Activated T-cell treated with anti-CD3 and anti-CD28 coated beads, Interleukin-2, amount 50 U/mL, for 72 hours (primary cell): ENCODE measurements at places on chromosomes 7 and 10. TPM values are rescaled to one million over a fixed set of nuclear protein-coding genes. Genes with fewer than 3 reads are reported as not detected.
A peak's percentile ranks its signal among the peaks of the same experiment; 100 is the strongest.

TSPAN12 gene
- 0.19 TPM for total RNA-seq

IFIT5 gene
- total RNA-seq: 10.2 TPM

BNIP3 gene
- total RNA-seq: 31.3 TPM

BAG3 gene
- total RNA-seq: 16.4 TPM

ASZ1 gene
- total RNA-seq: not detected

LIPK gene
- not detected for total RNA-seq

DNA sequence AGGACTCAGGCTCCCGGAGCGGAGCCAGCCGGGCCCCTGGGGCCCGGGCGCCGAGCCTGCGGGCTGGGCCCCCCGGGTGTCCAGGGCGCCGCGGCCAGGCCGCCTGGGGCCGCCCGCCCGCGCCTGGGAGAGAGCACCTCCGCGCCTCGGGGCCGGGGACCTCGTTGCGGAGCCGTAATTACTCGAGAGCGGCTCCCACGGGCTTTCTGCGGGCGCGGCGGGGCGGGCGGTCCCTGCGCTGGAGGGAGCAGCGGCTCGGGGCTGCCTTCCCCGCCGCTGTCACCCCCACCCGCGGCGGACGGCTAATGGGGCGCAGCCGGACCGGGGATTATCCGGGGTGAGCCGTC, 1.5 kb downstream of the GNB2 start:
- H3K27me3 ChIP-seq: no peaks in the 10 kb centered on the region
- peak; percentile 48 for DNase-seq
- no peak overlapping the region for H3K27ac ChIP-seq
- H3K36me3 ChIP-seq: peaks cover 12% of the 10 kb centered on the region

DNA sequence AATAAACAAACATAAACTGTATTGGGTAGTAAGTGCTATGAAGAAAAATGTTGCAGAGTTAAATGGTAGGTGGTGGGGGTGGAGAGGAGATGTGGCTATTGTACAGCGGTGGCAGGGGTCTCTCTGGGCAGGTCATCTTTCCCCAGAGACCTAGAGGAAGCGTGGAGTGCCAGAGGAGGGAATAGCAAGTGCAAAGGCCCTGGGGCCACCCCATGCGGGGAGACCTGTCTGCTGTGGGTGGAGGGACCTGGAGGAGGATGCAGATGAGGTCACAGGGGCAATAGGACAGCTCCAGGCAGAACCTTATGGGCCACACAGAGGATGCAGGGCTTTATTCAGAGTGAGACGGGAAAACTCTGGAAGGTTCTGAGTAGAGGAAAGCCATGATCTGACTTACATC, 47.5 kb downstream of the DLG5 start:
- no peak overlapping the region for H3K27ac ChIP-seq
- peaks cover 17% of the 10 kb centered on the region for H3K4me1 ChIP-seq
- H3K36me3 ChIP-seq: no peaks in the 10 kb centered on the region
- H3K27me3 ChIP-seq: peaks cover 9% of the 10 kb centered on the region

GRCh38 chr7:81638198-81638597, 131.6 kb downstream of the HGF start:
- H3K27ac ChIP-seq: no peak overlapping the region
- H3K27me3 ChIP-seq: no peaks in the 10 kb centered on the region
- no peak for DNase-seq
- H3K4me3 ChIP-seq: no peak overlapping the region

GRCh38 chr10:24446739-24447138, 237.8 kb downstream of the KIAA1217 start:
- no peak overlapping the region for H3K27ac ChIP-seq
- DNase-seq: no peak
- H3K4me3 ChIP-seq: no peak overlapping the region
- peaks cover 38% of the 10 kb centered on the region for H3K27me3 ChIP-seq
- no peaks in the 10 kb centered on the region for H3K36me3 ChIP-seq

DNA sequence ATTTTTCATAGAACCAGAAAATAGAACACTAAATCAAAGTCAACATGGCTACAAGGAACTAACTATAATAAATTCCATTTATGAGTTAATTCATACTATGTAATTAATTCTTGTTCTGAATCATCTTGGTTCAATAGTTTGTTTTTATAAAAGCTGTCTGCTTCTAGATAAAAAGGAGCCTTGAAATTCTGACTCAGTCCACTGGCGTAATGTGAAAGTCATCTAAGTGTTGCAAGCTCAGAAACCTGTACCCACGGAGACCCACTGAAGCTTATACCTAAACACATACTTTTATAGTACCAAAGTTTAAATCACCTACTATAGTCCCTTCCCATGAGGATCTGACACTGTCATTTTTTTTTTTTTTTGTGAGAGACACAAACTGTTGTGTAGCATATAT, 489.4 kb downstream of the SEMA3D start:
- no peak for DNase-seq
- H3K4me1 ChIP-seq: no peaks in the 10 kb centered on the region
- no peaks in the 10 kb centered on the region for H3K36me3 ChIP-seq
- no peaks in the 10 kb centered on the region for H3K27me3 ChIP-seq
- H3K4me3 ChIP-seq: no peak overlapping the region

GRCh38 chr7:2530071-2530987, 10.8 kb downstream of the LFNG start:
- H3K27me3 ChIP-seq: no peaks in the 10 kb centered on the region
- H3K36me3 ChIP-seq: no peaks in the 10 kb centered on the region
- H3K4me3 ChIP-seq: peak overlapping the region; percentile 86
- H3K27ac ChIP-seq: peak overlapping the region; percentile 92
- peaks cover 48% of the 10 kb centered on the region for H3K4me1 ChIP-seq
- peak; percentile 80 for DNase-seq

GRCh38 chr7:117269417-117269816, 53.4 kb downstream of the WNT2 start:
- peaks cover 9% of the 10 kb centered on the region for H3K4me1 ChIP-seq
- peak; percentile 7 for DNase-seq
- peaks cover 2% of the 10 kb centered on the region for H3K36me3 ChIP-seq
- peaks cover 39% of the 10 kb centered on the region for H3K27me3 ChIP-seq
- no peak overlapping the region for H3K4me3 ChIP-seq

DNA sequence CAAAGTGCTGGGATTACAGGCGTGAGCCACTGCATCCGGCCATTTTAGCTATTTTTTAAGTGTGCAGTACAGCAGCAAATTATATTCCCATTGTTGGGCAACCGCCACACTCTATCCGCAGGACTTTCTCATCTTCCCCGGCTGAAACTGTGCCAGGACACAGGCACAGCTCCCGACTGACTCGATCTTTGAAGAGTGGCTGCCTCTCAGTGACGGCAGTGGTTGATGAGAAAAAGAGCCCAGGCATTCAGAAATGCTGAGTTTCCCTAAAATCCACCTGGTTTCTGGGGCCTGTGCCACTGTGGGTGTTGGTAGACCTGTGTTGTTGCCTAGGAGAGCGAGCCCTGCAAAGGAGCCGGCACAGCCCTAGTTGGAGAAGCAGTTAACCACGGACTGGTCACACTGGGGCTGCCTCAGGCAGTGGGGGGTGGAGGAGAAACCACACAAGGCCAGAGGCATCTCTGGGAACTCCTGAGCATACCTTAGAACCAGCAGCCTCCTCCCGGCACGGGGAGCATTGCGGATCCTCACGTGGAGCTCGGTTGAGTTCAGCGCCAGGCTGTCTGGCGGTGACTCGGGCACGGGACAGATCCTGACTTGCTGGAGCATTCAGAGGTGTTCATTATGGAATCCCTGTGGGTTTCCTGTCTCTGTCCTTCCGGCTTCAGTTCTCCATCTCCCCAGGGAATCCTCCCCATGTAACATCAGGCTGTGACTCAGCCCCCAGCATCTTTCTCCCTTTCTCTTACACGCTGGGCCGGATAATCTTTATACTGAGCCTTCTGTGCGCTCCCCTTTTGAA, 16.2 kb downstream of the PFKFB3 start:
- no peak overlapping the region for H3K27ac ChIP-seq
- H3K4me1 ChIP-seq: no peaks in the 10 kb centered on the region
- peaks cover 13% of the 10 kb centered on the region for H3K36me3 ChIP-seq
- H3K4me3 ChIP-seq: no peak overlapping the region

GRCh38 chr7:70556761-70557160, 575.2 kb upstream of the GALNT17 start:
- no peak overlapping the region for H3K4me3 ChIP-seq
- DNase-seq: no peak
- peaks cover 4% of the 10 kb centered on the region for H3K36me3 ChIP-seq
- no peaks in the 10 kb centered on the region for H3K4me1 ChIP-seq
- H3K27me3 ChIP-seq: no peaks in the 10 kb centered on the region

DNA sequence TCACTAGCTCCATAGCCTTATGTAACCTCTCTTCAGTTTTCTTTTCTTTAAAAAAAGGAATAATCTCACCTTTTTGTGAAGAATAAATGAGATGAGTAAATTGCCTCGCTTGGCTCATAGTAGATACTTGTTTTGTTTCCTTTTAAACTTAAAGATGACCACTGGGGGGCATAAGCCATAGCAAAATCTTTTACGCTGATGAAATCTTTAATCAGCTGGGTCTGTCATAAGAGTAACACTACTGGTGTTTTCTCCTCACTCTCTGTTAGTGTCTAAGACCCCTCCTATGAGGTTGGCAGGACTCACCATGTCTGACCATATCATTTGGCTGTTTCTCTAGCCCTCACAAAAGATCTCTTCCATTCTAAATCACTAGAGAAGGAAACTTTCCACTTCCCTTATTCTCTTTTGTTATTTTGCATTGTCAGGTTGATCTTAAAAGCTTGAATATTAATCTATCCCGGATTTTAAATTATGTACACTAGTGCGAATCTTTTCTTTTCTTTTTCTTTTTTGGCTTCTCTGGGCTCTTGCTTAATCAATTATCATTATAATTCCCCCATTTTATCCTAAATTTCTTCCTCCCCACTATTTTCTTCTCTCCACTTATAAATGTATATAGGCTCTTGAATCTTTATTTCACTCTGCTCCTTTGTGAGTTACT, 12.5 kb downstream of the STAG3 start:
- DNase-seq: no peak
- peaks cover 43% of the 10 kb centered on the region for H3K4me1 ChIP-seq
- H3K36me3 ChIP-seq: peaks cover 7% of the 10 kb centered on the region
- H3K4me3 ChIP-seq: no peak overlapping the region
- H3K27me3 ChIP-seq: no peaks in the 10 kb centered on the region

- H3K27me3 ChIP-seq: no peaks in the 10 kb centered on the region
- no peak overlapping the region for H3K27ac ChIP-seq
- DNase-seq: no peak
Measured at GRCh38 chr10:5532618-5533097, 7.9 kb downstream of the CALML3 start.

- peaks cover 7% of the 10 kb centered on the region for H3K4me1 ChIP-seq
- peaks cover 5% of the 10 kb centered on the region for H3K36me3 ChIP-seq
- H3K4me3 ChIP-seq: no peak overlapping the region
- H3K27ac ChIP-seq: no peak overlapping the region
- H3K27me3 ChIP-seq: no peaks in the 10 kb centered on the region
- no peak for DNase-seq
Measured at GRCh38 chr7:124909808-124910207, 19.8 kb downstream of the POT1 start.

DNA sequence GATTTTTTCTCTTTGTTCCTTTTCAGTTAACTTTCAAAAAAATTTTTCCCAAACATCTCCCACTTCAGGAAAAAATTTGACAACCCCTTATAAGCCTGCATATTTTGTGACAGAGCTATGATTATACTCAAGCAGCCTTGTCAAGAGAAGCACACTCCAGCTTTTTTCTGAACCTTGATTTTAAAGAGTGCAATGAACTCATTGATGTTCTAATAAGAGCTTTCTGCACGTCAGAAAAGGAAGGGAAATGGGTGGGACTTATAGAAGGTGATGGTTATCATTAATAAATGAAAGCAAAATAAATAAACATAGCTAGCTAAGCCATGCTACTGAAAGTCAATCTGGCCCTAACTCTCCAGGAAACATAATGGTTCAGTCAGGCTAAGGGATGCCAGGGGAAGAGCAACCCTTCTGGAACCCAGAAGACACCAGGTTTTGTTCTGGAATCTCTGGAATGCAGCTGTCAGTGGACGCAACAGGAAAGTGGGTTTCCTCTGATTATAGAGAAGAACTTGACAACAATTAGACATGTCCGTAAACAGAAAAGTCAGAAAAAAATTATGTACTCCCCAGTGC, 76.1 kb downstream of the NHLRC2 start:
- H3K4me3 ChIP-seq: no peak overlapping the region
- no peaks in the 10 kb centered on the region for H3K4me1 ChIP-seq
- no peak overlapping the region for H3K27ac ChIP-seq
- no peak for DNase-seq
- peaks cover 28% of the 10 kb centered on the region for H3K27me3 ChIP-seq

DNA sequence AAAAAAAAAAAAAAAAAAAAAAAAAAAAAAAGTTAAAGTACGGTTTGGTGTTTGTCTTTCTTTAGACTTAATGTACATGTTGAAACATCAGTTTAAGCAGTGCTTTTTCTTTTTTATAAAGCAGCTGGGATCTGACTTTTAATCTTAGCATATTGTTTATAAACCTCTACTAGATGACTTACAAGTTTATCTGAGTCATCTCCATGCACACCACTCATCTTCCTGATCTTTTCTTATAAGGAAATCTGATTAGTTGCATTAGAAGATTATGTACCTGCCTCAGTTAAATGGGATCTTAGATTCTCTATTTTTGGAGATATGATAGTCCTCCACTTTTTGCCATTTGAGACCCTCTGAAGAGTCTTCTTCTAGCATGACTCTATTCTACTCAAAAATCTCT, 391.9 kb upstream of the LRGUK start:
- DNase-seq: no peak
- H3K27ac ChIP-seq: no peak overlapping the region
- H3K4me3 ChIP-seq: no peak overlapping the region

DNA sequence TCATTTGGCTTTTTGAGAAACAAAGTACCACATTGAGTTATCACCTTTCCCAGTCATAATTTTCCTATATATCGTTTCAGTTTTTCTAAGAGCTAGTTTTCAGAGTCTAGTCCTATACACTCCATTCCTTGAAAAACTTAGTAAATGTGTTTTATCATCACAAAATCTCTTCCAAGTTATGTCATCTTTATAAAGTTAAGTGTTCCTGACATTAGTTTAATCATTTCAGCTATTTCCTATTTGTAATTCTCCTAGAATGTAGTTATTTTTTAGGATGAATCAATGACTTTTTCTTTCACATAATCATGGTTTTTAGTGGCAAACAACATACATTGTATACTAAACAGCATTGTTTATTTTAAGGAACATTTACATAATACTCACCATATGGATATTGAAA, 191.7 kb upstream of the BET1 start:
- H3K4me3 ChIP-seq: no peak overlapping the region
- H3K36me3 ChIP-seq: no peaks in the 10 kb centered on the region

DNA sequence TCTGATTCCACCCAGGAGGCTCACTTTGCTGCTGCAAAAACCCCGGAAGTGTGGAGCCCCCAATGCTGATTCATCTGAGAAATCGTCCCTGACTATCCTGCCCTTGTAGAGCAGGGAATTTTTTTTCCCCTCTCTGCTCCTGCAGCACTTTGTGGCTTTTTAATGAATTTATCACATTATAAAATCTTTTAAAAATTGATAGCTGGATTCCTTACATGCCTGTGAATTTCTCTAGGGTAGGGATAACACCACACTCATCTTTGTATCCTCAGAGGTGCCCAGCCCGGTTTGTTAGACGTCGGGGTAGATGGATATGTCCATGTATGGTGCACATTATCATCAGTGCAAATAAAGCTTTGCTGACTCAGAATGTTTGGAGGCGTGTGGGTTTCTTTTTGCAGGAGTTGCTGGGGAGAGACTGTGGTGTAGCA, 185.7 kb downstream of the STK31 start:
- peak overlapping the region; percentile 77 for H3K4me3 ChIP-seq
- DNase-seq: no peak
- peaks cover 35% of the 10 kb centered on the region for H3K4me1 ChIP-seq
- no peaks in the 10 kb centered on the region for H3K36me3 ChIP-seq
- H3K27me3 ChIP-seq: peaks cover 16% of the 10 kb centered on the region

GRCh38 chr7:79979437-79979836, 155.2 kb upstream of the GNAI1 start:
- H3K4me3 ChIP-seq: no peak overlapping the region
- H3K27ac ChIP-seq: no peak overlapping the region
- H3K4me1 ChIP-seq: peaks cover 8% of the 10 kb centered on the region
